ENCODE measurements at places on chromosomes 11 and 22.

DNA sequence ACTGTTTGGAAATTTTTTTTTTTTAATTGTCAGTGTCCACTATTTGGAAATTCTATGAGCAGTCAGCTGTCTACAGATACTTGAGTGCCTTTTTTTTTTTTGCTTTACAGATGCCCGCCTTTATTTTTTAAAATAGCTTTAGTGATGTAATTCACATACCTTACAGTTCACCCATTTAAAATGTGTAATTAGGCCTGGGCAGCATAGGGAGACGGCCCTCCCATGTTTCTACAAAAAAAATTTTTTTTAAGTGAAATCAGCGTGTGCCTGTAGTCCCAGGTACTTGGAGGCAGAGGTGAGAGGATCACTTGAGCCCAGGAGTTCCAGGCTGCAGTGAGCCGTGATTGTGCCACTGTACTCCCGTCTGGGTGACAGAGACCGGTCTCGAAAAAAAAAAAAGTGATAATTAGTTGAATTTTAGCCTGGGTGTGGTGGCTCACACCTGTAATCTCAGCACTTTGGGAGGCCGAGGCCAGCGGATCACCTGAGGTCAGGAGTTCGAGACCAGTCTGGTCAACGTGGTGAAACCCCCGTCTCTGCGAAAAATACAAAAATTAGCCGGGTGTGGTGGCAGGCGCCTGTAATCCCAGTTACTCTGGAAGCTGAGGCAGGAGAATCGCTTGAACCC is 1.5 kb downstream of the ZNF143 start:
- DNase-seq: no peak

DNA sequence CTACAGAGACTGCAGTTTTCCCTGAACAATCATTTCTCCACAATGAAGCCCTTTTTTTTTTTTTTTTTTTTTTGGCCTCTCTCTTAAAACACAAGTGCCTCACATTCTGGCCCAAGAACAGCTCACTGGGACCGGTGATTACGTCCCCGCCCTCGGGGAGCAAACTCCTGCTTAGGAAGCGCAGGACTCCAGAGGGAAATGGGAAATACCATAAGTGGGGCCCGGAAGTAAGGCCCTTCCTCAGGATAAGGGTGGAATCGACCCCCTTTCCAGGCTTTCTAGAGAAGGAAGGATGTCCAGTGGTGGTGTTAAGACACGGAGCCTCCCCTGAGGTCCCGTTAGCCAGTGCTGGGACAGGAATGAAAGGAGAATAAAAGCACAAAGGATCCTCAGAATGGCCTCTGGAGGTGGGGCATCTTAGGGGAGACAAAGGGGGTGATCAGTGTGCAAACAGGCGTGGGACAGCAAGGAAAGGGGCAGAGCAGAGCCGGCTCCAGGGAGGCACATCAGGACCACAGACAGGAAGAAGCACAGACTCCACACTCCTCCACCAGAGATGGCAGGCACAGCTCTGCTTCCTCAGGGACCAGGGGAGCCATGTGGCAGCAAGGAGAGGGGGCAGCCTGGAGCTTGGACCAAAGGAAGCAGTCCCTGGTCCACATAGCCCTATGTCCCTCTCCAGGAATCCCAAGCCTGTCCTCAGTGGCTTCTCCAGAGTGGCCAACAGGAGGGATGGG is 61.3 kb downstream of the CHST1 start:
- peak; percentile 47 for DNase-seq

DNA sequence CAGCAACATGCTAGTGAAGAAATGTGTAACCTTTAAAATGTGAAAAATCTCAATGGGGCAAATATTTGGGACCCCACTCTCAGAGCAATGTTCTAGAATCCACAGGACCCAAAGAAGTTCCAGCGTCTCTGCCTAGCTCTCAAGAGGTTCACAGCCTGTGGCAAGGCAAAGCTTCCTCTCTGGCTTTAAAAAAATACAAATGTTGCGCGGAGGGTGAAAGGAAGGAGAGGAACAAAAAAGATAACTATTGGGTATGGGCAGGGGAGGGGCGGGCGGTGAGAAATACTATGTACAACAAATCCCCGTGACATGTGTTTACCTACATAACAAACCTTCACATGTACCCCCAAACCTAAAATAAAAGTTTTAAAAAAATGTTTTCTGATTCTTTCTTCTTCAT is 53.6 kb downstream of the PITPNB start:
- no peak for DNase-seq

- DNase-seq: no peak
These were observed 3.1 kb downstream of the ST13 start for GRCh38 chr22:40853333-40853732.

DNA sequence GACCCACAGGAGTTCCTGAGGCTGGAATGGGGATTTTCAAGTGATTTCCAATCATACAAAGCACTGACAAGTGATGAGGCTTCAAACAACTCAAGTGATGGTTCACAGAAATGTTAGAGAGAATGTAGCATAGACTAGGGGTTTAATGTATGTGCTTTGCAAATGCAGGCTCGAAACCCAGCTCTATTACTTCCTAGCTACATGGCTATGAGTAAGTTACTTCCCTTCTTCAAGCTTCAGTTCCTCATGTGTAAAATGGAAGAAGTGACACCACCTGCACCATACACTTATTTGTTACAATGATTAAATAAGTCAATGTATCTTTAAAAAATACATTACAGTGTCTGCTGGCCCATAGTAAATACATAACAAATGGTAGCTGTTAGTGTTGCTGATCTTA is 139.8 kb downstream of the CCDC81 start:
- DNase-seq: no peak

- DNase-seq: no peak
These were observed 16.3 kb downstream of the GRAP2 start for GRCh38 chr22:39917197-39917643.

DNA sequence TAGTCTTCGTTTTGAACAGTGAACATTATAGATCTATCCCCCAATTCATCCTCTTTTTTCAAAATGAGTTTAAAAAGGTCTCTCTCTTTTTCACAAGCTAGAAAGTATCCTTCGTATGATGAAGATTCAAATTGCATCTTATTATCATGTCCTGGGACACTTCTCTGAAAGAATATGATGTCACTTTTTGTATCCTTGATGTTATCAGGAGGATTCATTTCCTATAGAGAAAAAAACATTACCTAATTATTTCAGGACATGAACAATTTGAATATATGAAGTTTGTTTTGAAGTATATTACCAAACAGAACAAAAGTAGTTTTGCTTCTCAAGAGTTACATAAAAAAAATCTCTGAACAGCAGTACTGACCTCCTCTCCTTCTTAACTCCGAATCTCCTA is 20.3 kb downstream of the IL18 start:
- DNase-seq: no peak

DNA sequence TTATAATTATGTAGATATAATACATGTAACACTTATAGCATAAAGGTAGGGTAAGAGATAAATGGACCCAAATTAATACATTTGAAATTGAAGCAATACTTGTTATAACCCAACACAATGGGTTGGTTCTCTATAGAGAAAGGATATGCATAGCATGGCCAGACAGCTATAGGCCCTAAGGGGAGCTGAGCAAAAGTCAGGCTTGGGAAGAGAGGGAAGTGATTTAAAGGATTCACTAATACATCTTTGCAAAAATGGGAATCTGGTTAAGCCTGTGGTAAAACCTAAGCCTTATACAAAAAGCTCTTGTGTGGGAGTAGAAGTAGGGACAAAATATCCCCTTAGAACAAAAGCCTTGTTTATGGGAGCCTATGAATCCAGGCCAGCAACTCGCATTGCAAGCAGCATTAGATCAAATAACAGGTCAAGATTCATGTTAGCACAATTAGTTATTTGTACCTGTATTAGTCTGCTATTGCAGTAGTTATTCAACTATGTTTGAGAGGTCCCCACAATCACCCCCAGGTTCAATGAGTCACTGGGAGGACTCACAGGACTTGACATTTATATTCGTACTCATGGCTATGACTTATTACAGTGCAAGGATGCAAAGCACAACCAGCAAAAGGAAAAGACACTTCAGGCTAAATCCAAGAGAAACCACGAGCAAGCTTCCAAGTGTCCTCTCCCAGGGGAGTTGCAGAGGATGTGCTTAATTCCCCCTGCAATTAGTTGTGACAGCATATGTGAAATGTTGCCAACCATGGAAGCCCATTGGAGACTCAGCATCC is 144.7 kb upstream of the LMO1 start:
- DNase-seq: no peak

DNA sequence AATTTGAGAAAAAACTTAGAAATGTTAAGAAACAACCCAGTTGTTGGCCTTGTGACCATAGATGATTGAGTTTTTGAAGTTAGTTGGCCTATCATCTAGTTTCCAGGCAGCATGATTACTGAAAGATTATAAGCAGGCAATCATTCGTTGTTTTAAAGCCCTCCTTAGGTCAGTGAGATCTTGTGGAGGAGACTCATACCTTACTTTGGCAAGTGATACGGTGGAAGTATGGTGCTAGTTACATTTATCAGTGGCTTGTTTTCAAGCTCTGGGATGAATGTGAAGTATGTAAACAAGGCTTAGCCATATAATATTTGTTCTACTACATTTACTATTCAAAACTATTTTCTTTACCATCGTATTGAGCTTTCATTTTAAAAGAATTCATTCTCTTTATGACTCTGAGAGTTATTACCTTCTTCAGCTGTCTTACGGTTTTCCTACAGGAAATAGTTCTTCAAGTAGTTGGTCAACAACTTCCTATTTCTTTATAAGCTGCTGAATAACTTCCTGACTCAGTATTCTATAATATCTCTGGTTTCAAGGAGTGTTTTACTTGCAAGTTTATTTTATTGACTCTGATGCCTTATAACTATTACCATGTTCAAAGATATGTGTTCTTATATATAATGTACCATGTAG is 7.3 kb downstream of the YAP1 start:
- DNase-seq: no peak

DNA sequence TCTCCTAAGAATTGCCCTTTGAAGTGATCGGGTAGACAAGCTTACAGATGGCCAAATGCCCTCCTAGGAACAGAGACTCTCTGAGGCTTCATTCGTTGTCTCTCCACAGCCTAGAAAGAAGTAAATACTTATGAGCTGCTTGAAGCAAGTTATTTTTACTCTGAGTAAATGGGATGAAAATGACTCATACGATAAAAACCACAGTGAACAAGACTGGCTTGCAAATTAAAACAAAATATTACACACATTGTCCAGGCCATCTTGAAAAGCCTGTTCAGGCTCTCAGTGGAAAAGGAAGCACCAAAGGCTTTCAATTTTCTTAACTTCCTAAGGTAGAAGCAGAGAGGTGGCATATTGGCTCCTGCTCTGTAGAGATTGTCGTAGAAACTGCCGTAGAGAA is 294.2 kb downstream of the NELL1 start:
- no peak for DNase-seq

DNA sequence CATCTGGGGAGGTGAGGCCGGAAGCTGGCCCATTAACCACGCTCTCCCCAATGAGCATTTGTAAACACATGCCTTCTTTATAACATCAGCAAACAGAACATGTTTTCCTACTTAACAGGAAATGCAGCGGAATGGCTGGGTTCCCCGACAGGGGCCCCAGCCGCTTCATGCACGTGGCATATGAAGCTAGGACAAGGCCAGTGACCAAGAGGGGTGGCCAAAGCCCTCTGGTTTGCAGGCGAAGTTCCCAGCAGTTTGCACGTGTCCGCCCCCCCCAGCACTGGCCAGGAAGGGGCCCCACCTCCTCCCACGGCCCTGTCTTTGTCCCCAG is 38.7 kb upstream of the LINC01488 start:
- DNase-seq: no peak

Measured in ecto neural progenitor cell (in vitro differentiated cells).